Right lobe of liver (tissue), 6 donors: ENCODE measurements at places on chromosomes 3 and 15.
A peak's percentile ranks its signal among the peaks of the same experiment; 100 is the strongest.

DNA sequence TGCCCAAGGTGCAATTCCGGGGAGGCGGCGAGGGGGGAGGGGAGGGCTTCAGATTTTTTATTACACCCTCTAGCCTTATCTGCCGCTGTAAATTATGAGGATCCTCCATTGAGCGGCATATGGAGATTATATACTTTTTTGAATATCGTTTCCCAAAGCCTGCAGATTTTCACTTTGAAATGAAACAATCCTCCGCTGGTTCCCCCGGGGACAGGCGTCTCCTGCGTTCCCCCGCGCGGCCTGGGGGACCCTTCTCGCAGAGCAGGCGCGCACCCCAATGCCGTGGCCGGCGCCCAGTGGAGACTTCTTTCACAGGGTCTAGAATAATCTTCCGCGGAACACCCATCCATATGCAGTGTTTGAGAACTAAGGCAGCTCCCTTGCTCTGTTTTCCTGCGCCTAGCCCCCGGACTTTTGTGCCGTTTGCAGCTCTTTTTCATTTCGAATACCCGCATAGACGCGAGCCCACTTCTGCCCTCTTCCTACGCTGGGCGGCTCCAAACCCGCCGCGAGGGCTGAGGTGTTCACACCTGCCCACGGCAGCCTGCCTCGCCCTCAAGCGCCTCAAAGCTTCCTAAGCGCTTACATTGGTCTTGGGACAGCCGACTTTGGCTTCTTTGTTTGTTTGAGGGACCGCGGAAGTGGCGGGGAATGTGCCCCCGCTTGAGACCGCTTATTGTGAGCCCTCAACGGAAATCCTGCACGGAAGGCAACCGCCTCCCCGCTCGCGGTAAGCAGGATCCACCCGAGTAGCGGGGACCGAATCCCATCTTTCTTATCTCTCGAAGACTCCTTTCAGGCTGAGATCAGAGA is 7.5 kb downstream of the SOX14 start:
- DNase-seq: no peak

DNA sequence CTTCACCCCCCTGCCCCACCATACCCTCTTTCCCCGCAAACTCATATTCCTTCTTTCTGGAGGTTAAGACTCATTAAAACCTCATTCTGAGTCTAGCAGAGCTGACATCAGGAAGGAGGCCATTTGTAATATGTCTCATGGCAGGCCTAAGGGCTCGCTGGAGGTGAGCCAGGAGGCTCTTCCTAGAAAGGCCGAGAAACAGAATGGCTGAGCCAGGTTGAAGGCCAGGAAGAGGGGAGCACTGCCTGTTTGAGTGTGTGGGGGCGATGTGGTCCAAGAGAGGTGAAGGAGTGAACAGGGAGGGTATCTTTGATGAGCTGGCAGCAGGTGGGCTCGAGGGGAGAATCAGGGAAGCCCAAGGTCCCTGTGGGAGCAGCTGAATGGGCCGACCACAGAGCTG is 317.3 kb downstream of the TLE3 start:
- DNase-seq: no peak

DNA sequence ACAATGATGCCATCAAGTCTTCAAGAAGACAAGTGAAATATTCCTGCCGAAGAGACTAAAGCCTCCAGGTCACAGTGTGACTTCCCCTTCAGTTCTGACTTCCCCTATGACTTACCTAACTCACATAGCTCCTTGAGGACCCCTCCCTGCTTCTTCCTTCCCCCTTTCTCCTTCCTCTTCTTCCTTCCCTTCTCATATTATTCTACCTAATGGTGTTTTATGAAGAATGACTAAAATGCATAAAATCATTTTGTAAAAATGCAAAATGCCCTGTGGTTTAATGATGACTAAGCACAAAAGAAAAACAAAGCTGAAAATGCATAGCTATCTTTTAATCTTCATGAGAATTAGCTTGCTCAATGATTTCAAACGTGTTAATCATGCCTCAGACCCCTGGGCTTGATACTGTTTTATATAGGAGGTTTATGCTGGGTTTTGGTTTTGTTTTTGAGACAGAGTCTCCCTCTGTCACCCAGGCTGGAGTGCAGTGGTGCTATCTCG is 26.1 kb upstream of the TM4SF4 start:
- DNase-seq: no peak

DNA sequence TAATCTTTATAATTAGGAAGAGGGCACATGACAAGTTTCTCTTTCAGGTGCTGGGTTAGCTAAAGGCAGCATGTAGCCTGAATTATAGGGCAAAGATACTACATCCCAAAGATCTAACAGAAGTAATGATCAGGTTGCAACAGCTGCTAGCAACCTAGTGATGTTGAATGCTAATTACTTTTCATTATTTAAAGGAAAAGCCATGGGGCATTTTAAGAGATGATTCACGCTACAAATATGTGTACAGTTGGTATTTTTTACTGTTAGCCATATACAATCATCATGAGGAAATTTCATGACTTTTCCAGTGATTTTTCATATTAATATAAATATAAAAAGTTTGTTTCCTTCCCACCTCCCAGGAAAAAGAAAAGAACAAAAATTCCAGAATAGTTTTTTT is 43.0 kb downstream of the NEK10 start:
- no peak for DNase-seq

DNA sequence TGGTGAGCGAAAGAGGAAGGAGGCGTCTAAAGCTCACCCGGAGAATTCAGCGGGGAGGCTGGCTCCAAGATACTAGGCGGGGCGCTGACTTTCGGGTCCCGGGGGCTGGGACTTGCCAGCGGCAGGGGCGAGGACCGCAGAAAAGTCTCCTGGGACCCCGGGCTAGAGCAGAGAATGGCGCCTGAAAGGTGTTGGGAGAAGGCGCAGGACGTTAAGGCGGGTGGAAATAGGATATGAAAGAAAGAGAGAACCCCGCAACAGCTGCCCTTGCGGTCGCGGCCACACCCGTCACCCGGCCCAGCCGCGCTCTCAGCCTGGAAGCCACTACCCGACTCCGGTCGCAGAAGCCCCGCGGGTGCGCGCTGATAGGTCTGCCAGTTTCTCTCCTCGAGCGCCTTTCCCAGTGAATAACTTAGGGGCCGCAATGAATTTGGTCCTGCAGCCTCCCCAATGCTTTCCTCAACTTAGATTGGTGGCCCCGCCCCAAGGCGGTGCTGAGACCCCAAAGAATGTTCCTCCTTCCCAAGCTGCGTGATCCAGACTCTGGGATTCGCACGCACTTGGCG is 604 bp downstream of the LTK start:
- DNase-seq: no peak

- no peak for DNase-seq
Observed at GRCh38 chr3:81911221-81911620, 149.8 kb upstream of the GBE1 start.

GRCh38 chr3:46708401-46709156 is 7.4 kb downstream of the TMIE start:
- peak; percentile 37 for DNase-seq

- DNase-seq: no peak
Observed at GRCh38 chr15:96470681-96471310, 140.3 kb downstream of the NR2F2 start.

DNA sequence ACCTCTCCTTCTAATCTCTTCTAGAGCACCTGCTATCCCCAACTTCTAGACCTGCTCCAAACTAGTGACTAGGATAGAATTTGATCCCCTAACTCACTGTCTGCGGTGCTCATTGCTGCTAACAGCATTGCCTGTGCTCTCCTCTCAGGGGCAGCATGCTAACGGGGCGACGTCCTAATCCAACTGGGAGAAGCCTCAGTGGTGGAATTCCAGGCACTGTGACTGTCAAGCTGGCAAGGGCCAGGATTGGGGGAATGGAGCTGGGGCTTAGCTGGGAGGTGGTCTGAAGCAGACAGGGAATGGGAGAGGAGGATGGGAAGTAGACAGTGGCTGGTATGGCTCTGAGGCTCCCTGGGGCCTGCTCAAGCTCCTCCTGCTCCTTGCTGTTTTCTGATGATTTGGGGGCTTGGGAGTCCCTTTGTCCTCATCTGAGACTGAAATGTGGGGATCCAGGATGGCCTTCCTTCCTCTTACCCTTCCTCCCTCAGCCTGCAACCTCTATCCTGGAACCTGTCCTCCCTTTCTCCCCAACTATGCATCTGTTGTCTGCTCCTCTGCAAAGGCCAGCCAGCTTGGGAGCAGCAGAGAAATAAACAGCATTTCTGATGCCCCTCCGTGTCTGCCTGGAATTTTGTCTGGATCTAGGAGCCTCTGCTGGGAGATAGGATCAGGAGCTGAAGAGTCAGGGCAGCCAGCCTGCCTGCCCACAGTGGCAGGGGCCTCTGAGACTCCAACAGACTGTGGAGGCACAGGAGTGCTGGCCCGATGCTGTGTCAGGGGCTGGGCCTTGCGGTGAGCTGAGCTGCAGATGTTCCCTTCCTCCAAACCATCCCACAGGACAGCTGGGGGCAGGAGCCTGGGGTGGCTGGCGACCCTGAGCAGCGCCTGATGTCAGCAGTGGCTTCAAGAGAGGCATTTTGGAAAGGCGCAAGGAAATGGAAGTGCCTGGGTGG is 3.0 kb downstream of the ISLR start:
- DNase-seq: no peak

GRCh38 chr3:153623834-153624233 is 461.8 kb downstream of the RAP2B start:
- no peak for DNase-seq

- no peak for DNase-seq
Observed at GRCh38 chr15:86570738-86571137, 491.1 kb downstream of the AGBL1 start.

DNA sequence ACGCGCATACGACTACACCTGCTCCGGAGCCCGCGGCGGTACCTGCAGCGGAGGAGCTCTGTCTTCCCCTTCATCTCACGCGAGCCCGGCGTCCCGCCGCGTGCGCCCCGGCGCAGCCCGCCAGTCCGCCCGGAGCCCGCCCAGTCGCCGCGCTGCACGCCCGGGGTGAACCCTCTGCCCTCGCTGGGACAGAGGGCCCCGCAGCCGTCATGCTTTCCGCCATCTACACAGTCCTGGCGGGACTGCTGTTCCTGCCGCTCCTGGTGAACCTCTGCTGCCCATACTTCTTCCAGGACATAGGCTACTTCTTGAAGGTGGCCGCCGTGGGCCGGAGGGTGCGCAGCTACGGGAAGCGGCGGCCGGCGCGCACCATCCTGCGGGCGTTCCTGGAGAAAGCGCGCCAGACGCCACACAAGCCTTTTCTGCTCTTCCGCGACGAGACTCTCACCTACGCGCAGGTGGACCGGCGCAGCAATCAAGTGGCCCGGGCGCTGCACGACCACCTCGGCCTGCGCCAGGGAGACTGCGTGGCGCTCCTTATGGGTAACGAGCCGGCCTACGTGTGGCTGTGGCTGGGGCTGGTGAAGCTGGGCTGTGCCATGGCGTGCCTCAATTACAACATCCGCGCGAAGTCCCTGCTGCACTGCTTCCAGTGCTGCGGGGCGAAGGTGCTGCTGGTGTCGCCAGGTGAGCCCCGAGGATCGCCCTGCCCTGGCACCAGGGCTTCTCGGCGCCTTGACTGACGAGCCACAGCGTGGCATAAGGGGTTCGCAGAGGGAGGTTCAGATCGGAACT is 420 bp downstream of the SLC27A2 start:
- DNase-seq: peak; percentile 43

DNA sequence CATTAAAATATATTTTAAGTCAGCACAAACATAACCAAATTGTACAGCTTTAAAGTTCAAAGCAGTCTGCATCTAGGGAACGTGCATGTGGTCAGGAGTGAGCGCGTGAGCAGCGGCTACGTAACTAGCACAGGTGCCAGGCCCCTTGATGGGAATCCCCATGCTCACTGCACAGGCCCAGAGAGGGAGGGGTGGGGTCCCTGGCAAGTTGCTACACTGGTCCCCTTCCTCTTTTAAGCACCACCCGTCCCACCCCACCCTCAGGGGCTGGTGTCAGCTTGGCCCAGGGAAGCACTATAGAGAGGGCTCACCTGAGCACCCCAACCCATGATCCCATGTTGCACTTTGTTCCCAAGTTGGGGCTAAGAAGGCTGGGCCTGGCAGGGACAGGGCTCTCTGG is 835 bp upstream of the GMPPB start:
- DNase-seq: peak; percentile 57

DNA sequence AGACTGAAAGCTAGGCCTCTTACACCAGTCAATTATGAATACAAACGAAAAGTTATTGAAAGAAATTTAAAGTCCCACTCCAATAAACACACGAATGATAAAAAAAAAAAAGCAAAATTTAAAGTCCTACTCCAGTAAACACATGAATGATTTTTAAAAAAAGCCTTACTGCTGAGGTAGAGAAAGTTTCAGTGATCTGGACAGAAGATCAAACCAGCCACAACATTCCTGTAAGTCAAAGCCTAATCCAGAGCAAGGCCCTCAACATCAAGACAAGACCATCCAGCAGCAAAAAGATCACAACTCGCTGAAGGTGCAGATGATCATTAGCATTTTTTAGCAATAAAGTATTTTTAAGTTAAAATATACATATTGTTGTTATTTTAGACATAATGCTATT is 95.6 kb upstream of the LIPC start:
- no peak for DNase-seq

DNA sequence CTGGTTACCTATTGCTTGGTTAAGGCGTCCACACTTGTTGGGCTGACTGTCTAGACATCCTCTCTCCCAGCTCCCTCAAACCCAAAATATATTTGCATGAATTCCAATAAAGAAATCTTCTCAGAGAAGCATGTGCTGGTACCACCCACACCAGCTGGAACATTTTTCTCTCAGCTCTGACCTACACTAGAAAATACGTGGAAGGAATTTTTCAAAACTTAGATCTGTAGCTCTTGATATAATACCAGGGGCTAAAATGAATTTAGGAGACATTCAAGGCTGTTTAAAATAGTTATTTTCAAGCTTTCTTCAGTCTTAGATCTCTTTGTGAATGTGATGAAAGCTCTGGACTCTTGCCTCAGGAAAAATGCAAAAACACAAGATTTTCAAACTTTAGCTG is 590.4 kb downstream of the PDCD6IP start:
- no peak for DNase-seq

GRCh38 chr3:197289726-197290125 is 8.7 kb downstream of the DLG1 start:
- DNase-seq: no peak

- DNase-seq: no peak
Observed at GRCh38 chr15:72902245-72902918, 118.8 kb upstream of the ADPGK start.

GRCh38 chr3:138567403-138567802 is 26.7 kb downstream of the CEP70 start:
- no peak for DNase-seq

DNA sequence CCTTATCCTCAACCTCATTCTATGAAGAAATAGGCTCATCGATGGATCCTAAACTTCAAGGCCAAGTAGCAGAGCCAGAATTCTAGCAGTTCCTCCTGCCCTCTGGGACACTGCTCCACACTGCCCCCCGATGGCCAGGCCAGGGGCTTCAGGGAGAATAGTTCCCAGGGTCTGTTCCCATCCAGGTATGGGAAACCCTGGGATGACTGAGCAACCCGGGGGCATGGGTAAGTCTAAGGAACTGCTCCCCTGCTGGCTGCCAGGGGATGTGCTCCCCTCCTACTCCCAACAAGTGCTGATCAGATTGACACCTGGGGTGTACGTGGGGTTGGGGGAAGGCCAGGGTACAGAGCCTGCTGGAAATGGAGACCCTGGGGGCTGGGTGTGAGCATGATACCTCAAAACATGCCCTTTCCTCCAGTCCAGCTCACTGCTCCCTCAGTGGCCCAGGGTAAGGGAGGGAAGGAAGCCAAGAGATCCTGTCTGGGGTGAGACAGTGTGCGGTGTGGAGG is 7.6 kb downstream of the ULK3 start:
- DNase-seq: peak; percentile 62

GRCh38 chr3:109924196-109924595 is 586.9 kb upstream of the DPPA4 start:
- DNase-seq: no peak
